Omental fat pad (tissue), 4 donors: ENCODE measurements at places on chromosomes 7 and 10.

DNA sequence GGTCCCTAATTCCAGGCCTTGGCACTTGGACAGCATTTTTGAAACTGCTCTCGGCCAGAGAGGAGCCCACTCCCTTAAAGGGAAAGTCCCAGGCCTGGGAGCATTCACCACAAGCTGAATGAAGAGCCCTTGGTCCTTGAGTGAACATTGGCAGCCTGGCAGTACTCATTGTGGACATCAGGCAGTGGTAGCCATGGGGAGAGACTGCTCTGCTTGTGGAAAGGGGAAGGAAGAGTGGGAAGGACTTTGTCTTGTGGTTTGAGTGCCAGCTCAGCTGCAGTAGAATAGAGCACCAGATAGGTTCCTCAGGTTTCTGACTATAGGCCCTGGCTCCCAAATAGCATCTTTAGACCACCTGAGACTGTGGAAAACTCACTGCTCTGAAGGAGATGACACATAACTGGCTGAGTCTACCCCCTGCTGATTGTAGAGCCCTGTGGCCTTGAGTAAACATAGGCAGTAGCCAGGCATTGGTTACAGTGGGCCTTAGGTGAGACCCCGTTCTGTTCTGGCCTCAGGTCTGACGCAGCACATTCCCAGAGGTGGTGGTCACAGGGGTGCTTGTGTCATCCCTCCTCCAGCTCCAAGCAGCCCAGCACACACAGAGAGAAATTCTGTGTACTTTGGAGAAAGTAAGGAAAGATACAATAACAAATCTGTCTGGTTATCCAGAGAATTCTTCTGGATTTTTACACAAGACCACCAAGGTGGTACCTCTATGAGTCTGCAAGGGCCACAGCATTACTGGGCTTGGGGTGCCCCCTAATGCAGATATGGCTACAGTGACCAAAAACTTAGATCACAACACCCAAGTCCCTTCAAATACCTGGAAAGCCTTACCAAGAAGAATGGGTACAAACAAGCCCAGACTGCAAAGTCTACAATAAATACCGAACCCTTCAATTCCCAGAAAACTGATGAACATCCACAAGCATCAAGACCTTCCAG is 153.8 kb downstream of the GNAI1 start:
- DNase-seq = no peak

- DNase-seq = no peak
Measured at GRCh38 chr7:155362380-155363145, 64.9 kb downstream of the INSIG1 start.

GRCh38 chr10:124674768-124675222 is 69.4 kb downstream of the FAM53B start:
- DNase-seq = no peak

- no peak for DNase-seq
Measured at GRCh38 chr7:2757361-2757903, 69.4 kb downstream of the AMZ1 start.

DNA sequence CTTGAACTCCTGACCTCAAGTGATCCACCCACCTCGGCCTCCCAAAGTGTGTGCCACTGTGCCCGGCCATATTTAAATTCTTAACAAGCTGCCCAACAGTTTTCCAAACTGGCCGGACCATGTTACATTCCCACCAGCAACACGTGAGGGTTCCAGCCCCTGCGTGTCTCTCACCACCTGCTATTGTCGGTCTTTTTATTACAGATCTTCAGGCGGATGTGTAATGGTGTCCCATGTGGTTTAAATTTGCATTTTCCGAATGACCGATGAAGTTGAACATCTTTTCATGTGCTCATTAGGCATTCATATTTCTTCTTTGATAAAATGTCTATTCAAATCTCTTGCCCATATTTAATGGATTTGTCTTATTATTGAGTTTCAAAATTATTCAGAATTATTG is 11.5 kb downstream of the ELFN1 start:
- DNase-seq = no peak

GRCh38 chr7:135397689-135398088 is 112.2 kb downstream of the CNOT4 start:
- DNase-seq = no peak

- DNase-seq = no peak
Measured at GRCh38 chr10:89795840-89796239, 94.5 kb downstream of the KIF20B start.

GRCh38 chr10:118470470-118470869 is 125.0 kb downstream of the PRLHR start:
- no peak for DNase-seq

DNA sequence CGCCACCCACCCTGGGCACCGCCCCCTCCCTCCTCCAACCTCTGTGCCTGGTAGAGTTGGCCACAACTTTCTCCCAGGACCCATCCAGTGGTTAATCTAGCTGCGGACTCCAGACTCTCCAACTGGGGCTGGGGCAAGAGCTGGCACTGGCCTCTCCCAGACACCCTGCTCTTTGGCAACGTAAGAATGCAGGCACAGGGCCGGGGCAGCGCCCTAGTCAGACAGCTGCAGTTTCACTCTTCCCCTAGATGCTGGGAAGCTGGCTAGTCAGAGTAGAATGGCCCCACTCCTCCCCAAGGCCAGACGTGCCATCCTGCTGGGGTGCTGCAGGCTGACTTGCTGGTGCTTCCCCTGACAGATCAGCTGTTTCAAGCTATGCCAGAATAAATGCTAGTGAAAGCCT is 22.1 kb downstream of the HSPA12A start:
- no peak for DNase-seq

GRCh38 chr7:8175929-8176369 is 86.0 kb downstream of the ICA1 start:
- no peak for DNase-seq

DNA sequence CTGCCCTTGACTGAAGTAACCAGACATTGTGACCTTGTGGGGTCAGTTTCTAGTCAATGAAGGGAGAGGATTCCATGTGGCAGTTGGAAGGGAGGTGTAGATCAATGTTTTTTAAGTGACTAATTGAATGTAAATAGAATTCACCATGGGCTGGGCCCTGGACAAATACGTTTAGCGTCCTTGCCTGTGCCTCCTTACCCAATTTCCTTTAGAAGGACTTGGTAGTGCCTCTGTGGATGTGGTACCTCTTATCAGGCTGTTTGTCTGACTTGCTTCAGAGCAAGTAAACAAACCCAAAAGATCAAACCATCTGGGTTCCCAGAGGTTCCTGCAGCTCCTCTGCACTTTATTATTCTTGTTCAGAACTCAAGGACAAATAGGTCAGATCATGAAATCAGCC is 4.3 kb upstream of the KAT6B start:
- no peak for DNase-seq

DNA sequence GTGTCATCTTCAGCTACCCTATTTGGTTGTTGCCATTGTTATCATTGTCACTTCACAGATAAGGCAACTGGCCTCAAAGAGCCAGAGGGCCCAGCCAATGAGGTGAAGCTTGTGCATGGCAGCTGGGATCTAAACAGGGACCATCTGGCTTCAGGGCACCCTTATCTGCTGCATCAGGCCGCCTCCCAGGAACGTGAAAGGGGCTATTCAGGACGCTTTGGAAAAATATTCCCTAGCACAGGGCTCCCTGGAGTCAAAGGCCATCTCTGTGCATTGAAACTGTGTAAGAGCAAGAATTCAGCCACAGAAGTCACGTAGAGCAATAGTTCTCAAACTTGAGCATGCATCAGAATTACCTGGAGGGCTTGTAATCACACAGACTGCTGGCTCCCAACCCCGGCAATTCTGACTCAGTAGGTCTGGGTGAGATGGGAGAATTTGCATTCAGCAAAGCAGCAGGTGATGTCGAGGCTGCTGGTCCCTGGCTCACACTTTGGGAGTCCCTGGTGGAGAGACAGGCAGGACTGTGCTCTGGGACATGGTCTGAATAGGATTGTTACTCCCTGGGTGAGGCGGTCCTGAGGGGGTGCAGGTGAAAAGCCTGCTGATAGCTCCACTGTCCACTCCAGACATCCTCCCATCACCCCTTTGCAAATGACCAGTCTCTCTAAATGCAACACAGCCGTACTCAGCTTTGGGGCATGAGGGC is 21.5 kb upstream of the PLEKHA1 start:
- DNase-seq = no peak

DNA sequence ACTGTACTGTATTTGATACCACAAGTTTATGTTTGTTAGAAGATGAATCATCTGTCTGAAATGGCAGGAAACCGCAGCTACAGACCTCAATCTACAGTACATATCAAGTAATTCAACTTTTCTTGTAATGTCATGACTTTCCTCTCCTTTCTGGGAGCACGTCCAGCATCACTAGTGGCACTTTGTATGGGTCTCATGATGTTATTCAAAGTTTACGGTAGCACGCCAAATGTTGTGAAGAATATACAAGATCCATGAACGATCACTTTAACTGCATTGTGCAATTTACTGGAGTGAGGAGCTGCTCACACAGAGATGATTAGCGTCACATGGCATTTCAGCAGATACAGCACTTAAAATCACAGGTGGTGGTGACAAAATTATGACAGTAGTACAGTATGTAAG is 257.8 kb upstream of the GNAI1 start:
- no peak for DNase-seq

- no peak for DNase-seq
Measured at GRCh38 chr7:22730066-22730710, 3.2 kb downstream of the IL6 start.

DNA sequence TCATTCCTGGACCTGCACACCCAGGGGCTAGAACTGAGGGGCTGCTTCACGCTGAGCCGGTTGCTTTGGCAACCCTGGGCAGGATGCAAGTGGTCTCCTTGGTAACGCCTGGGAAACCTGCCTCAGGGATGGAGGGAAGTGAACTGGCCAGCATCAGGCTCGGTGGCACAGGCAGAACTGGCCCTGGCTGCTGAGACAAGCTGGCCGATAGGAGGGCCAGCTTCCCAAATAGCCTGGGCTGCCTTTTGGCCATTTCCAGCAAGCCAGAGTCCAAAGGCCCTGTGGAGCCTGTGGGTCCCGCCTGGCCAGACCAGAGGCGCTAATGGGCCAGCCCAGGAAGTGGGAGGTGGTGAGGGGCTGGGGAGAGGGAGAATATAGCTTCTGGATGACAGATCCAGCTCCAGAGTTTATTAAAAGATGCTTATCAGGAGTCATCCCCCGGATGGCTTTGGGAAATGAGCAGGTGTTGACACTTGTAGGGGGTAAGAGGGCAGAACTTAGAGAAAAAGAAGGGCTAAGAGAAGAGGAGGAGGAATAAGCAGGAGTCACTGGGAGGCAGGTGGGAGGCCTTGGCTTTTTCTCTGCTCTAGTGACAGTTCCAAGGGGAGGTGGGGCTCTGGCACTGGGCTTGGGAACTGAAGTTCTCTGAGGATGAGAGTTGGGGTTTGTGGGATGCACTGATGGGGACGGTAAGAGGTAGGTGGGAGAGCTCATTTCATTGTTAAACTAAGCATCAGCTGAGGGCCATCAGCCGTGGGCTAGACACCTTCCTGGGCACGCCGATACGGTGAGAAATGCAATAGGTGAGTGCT is 9.6 kb downstream of the NEURL1 start:
- no peak for DNase-seq
